Erythroblast (primary cell): ENCODE measurements at places on chromosomes 1 and 21.

DNA sequence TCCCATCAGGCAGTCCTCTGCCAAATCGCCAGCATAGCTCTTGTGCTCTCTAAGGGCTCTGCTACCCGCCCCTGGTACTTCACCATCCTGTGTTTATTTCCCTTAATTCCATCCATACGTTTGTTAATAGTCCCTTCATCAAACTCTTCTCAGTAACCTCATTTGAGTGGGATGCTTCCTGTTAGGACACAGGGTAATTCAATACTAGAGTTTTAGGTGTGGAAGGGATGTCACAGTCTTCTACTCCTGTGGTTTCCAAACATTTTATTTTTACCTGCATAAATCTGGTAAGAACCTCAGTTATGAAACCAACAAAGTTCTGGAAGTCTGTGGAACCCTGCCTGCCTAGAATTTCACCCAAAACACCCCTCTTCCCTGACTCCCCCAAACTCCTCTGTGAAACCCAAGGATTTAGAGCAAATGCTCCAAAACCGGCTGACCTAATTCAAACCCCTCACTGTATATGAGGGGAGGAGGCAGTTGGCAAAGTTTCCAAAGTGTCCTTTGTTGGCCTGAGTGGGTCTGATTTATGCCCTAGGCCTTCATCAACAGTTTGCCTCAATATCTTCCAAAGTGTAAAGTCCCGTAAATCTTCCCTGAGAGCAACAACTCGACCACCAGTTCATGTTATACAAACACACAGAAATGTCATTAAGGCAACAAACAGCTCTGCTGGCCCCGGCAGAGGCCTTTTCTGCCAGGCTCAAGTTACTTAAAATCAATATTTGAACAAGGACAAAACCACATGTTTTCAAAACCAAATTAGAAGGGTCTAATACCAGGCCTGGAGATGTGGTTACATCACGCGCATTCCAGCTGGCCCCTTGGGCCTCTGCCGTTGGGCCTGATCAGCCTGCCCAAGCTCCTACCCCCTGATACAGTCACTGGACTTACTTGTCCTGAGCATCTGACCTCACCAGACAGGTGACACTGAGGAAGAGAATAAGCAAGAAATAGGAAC, 82.4 kb upstream of the FGGY start:
- DNase-seq = no peak

DNA sequence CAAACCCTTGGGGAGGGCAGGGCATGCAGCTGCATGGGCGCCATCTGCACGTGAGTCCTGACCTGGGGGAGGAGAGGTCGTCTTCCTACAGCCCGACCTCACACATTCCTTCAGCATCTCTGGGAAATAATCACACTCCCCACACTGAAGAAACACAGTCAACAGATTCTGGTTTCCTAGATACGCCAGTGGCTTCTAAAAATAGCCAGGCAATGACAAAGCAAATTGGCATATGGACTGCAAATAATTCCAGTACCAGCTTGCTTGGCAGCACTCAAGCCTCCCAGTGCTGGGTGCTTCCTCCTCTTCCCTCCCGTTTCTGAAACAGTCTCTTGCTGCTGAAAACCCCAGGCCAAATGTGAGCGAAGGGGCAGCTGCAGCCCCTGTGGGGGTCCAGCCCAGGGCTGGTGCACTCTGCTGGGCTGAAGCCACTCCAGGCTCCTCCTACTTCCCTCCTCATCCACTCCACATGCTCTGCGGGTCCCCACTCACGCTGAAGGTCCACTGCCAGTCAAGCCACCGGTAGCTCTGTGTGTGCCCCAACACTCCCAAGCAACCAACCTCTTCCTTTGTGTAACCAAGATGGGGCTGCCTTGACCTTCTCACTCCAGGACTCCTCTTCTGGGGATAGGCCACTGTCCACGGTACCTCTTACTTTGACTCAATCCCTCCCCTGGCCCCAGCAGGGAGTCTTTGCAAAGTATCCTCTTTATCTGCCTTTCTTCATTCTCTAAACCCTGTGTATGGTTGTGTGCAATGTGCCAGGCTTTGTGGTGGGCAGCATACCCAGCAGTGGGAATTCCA, 69.0 kb downstream of the KCND3 start:
- peak; percentile 57 for DNase-seq

DNA sequence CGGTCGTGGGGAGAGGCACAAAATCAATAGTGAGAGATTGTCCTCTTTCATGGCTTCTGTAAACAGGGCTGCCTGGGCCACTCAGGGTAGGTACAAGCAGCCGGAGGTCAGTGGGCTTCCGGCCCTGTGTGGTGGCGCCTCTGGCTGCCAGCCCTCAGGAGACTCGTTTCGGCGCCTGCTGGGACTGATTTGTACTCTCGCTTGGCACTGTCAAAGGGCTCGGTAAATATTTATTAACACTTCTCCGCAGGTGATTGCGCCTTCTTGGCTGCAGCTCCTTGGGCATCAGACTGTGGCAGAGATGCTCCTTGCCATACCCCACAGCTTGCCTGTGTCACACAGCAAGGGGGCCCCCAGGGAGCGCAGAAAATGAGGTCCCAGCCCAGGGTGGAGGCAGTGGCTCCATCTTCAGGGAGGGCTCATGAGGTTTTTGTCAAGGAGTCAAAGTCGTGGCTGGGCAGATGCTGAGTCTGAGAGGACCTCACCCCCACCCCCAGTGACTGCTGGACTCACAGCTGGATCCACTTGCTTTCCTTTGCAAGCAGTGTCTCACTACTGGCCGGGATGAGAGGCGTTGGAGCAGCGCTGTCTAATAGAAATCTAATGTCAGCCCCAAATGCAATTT, 262.5 kb downstream of the GRIK3 start:
- DNase-seq = no peak

DNA sequence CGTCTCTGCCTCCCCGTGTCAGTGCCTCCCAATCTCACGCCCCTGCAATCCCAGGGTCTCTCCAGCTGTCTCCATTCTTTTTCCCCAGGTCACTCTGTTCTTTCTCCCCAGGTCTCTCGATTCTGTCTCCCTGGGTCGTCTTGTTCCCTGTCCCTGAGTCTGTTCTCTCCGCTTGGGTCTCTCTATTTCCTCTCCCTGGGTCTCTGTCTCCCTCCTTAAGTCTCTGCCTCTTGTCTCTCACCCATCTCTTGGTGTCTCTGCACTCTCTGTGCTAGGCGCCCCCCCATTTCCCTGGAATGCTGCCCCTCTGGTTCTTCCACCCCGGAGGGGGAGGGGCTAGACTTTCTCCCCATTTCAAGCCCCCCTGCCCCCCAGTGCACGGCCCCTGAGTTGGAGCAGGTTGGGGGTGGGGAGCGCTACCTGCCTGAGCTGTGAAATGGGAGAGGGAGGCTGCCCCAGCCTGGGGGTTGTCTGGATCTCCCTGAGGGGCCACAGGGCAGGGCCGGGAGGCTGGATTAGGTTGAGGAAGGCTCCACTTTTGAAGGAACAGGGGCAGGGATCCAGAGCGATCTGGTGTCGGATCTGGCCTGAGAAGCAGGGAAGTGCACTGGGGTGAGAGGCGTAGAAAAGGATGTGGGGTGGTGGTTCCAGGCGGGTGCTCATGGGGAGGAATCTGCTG, 1.4 kb downstream of the PTPRF start:
- no peak for DNase-seq

DNA sequence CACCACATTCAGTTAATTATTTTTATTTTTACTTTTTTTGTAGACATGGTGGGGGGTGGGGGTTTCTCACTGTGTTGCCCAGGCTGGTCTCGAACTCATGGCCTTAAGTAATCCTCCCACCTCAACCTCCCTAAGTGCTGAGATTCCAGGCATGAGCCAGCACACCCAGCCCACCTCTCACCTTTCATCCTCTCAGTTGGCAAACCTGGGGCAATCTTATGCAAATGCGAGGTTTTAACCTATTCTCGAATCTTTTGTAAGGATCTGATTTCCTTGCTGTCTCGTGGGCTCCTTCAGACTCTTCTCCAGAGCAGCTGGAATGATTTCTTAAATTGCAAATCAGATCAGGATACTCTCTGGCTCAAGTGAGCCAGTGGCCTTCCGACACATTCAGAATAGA, 7.1 kb upstream of the SLC2A7 start:
- DNase-seq = no peak
